ENCODE measurements at places on chromosomes 3 and 15.

- no peak for DNase-seq
Observed at GRCh38 chr15:29699791-29700190, 122.5 kb downstream of the TJP1 start.

DNA sequence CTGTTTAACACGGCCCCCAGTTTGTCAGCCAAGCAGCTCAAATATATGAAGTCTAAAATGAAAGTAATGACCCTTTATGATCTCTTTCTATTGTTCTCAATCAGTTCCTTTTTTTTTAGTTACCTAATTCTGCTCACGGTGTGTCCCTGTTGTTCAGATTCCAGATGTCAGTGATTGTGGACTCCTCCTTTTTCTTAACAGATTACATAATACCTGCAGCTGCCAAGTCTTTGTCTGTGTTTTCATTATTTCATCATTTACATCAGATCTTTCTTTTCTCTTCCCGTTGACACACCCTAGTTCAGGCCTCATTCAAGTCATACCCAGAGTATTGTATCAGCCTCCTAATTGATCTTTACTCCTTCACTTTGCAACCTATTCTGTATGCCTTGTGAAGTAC lies 56.1 kb upstream of the SKIL start:
- no peak for DNase-seq

GRCh38 chr3:62624185-62624584 lies 250.8 kb upstream of the FEZF2 start:
- DNase-seq = no peak

DNA sequence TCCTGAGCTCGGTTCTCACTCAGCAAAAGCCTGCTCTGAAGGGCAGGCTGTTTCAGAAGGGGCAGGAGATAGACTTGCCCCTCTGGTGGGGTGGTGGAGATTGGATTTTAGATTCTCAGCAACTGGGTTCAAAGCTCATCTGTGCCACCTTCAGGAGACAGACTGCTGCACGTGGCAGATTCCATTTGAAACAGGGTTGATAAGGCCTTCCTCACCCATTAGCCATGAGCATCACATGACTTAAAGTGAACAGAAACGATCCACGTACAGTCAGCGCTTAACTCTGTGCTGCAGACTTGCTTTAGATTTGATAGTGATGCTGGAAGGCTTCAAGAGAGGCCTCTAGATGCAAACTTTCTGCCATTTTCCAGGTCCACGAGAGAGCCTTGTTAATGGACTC lies 35.0 kb upstream of the MGLL start:
- no peak for DNase-seq

- DNase-seq = no peak
Observed at GRCh38 chr15:38300395-38300794, 47.8 kb downstream of the SPRED1 start.

DNA sequence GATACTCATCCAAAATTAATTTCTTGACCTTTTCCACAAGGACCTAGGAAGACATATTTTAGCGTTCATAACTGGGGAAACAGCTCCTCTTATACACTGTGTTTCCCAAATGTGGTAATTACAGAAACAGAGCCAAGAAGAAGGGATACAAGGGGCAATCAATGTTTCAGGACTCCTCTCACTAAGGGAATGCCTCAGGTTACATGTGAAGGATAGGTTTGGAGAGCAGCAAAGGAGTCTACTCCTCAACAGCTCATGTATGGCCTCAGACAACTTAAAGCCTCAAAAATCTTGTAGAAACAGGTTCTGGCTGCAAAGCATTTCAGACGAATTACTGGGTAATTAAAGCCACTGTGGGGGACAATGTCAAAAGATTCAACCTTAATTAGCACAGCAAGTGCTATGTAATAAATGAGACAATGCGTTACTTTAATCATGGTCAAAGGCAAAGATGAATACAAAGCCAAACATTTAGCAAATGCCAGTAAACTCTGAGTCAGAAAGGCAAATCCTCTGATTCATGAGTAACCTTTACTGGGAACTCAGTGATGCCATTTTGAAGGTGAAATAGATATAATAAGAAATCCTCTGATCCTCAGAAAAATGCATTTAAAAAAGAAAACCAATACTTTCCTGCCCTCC lies 1111.2 kb downstream of the TUSC7 start:
- peak; percentile 14 for DNase-seq

- DNase-seq = no peak
Observed at GRCh38 chr15:61064651-61065050, 164.5 kb downstream of the RORA start.

- no peak for DNase-seq
Observed at GRCh38 chr3:123411340-123412040, 37.4 kb downstream of the ADCY5 start.

GRCh38 chr3:43861635-43862034 lies 170.9 kb downstream of the ABHD5 start:
- no peak for DNase-seq

GRCh38 chr15:89078851-89079810 lies 9.1 kb upstream of the ABHD2 start:
- no peak for DNase-seq

DNA sequence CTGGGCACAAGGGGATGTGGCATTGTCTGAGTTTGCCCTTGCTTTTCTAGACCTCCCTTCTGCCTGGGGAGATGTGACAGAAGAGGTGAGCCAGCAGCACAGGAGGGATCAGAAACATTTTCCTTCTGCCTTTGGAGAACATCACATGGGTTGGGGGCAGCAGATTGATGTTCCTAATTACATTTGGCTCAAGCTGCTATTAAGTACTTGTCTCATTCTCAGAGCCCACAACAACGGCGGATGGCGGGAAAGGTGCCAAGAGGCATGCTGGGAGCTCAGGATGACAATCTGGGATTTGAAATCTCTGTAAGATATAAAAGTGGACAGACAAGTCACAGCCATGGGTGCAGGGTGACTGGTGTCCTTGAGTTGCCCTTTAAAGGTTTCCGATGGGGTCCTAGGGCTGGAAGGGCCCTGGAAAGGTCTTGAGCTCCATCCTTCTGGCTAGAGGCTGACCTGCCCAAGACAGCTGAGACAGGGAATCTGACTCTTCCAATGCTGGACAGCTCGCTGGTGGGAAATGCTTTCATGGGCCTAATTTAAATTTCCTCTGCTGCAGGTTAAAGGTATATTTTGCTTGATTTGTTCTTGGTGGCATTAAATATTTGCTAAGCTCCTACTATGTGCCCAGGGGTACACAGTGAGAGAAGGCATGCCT lies 2.4 kb upstream of the CORO2B start:
- DNase-seq = no peak

GRCh38 chr3:58829321-58830000 lies 162.9 kb upstream of the FAM3D start:
- no peak for DNase-seq

GRCh38 chr3:159667261-159667660 lies 321.4 kb upstream of the IL12A start:
- DNase-seq = no peak

DNA sequence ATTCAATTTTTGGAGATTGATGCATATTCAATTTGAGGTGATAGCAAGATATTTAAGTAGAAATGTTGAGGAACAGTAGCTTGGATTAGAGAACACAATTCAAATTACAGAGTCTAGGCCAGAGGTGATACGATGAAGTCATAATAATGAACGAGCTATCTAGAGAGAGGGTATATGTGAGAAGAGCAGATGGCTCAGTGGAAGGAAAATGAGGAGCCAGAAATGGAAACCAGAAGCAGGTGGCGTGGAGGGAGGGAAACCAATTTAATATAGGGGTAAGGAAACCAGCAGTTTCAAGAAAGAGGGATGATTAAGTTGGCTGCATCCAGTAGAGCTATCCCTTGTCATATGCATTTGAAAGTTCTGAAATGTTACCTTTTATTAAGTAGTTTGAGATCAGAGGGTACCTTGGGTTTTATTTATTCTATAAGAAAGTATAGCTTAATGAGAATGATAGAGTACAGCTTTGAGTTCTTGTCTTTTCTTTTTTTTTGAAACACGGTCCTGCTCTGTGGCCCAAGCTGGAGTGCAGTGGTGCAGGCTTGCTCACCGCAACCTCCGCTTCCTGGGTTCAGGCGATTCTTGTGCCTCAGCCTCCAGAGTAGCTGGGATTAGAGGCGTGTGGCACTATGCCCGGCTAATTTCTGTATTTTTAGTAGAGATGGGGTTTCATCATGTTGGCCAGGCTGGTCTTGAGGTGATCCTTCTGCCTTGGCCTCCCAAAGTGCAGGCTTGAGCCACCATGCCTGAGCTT lies 22.1 kb downstream of the NCK1 start:
- DNase-seq = no peak

GRCh38 chr15:50415752-50416404 lies 8.3 kb upstream of the USP8 start:
- DNase-seq = no peak

DNA sequence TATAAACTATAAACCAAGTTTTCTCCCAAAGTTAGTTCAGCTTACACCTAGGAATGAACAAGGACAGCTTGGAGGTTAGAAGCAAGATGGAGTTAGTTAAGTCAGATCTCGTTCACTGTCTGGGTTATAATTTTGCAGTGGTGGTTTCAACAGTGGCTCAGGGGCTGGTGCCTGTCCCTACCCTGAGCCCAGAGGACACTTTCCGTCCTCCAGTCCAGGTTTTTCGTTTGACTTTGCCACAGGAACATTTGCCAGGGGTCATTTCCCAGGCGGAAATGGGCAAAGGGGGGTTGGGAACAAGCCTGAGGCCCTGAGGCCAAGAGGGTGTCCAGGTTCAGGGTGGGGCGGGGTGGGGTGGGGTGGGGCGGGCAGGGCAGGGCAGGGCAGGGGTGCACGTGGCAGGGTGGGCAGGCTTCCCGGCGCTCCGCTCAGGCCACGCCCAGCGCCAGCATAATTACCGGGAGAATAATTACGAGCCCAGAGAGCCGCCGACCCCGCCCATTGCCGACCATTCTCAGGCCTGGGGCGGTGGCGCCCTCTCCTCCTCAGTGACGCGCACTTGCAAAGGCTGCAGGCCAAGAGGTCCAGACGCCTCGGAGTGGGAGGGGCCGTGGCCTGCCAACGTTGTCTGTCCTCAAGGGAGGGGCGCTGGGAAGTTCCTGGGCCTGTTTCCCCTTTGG lies 70.4 kb downstream of the KLF13 start:
- DNase-seq = no peak

- DNase-seq = no peak
Observed at GRCh38 chr3:98550833-98551232, 19.1 kb downstream of the GPR15 start.

- DNase-seq = no peak
Observed at GRCh38 chr15:51024735-51025453, 69.8 kb downstream of the TNFAIP8L3 start.
